ENCODE measurements at places on chromosomes 3 and 15. TPM values are rescaled to one million over a fixed set of nuclear protein-coding genes. Genes with fewer than 3 reads are reported as not detected.

GRCh38 chr15:79243723-79244122 is 38.8 kb upstream of the ANKRD34C start:
- no peak for DNase-seq

- no peak for DNase-seq
Observed at GRCh38 chr3:183548262-183548769, 7.2 kb downstream of the KLHL6 start.

GRCh38 chr3:21795921-21796320 is 44.9 kb upstream of the ZNF385D start:
- DNase-seq: no peak

DNA sequence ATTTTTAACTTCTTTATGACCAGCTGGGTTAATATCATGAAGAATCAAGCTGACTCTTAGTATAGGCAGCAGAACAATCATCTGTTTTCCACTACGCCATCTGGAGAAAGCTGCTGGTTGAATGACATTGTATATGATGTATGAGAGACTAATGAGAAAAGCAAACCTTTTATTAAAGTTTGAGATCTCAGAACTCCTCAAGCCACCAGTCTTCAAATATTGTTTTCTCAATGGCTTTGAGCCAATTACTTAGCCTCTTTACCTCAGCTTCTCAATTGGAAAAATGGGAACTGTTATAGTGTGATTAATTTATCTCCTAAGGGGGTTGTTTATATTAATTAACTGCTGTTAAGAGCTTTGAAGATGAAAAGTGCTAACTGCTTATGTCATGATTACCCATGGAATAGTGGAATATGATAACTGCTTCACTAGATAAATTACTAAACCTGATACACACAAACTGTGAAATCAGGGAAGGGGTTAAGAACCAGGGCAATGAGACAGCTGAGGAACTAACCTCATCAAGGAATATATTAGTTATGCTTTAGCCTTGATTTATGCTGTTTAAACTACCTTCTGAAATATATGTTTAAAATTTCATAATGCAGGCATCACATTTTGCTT is 330.1 kb downstream of the SOX2 start:
- DNase-seq: no peak

- no peak for DNase-seq
Observed at GRCh38 chr3:156834962-156835535, 8.9 kb downstream of the LEKR1 start.

DNA sequence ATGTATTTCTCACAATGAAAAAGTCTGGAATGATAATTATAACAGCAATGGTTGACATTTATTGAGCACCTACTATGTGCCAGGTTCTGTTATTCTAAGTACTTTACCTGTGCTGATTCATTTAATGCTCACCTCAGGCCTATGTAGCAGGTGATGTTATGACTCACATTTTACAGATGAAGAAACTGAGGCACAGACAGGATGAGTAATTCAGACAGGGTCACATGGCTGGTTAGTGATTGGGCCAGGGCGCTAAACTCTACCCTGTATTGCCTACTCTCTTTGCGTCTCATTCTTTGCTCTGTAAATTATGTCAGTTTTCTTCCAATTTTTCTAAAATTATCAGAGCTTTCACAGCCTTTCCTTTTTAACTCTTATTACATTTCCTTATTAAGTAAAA is 98.3 kb downstream of the PIK3R4 start:
- DNase-seq: no peak

DNA sequence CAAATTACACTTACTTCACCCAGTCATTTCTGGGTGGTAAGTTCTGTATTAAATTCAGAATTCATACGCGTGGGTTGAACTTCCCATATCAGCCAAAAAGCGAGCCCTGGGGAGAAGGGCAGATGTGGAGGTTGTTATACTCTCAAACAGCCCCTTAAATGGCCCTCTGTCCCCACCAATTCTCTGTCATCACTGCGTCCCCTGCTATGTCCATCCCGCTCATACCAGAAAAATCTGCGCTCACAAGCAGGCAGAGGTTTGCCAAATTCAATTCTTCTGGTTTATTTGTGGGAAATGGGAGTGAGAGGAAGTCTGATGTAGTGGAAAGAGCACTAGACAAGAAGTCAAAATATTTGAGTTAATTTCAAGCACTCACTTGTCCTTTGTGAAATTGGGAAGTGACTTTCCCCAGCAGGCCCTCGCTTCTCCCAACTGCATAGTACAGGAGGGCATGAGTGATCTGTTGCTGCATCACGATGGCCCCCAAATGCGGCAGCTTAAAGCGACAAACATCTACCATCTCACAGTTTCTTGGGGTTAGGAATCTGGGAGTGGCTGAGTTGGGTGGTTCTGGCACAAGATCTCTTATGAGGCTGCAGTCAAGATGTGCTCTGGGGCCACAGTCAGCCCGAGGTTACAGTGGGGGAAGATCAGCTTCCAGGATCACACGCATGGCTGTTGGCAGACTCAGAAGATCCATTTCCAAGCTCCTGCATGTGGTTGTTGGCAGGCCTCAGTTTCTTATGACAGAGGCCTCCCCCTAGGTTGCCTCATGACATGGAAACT is 67.7 kb downstream of the CPN2 start:
- no peak for DNase-seq

- DNase-seq: no peak
Observed at GRCh38 chr3:130392266-130392665, 46.8 kb downstream of the COL6A5 start.

GRCh38 chr3:157226173-157226847 is 66.4 kb upstream of the CCNL1 start:
- DNase-seq: no peak

DNA sequence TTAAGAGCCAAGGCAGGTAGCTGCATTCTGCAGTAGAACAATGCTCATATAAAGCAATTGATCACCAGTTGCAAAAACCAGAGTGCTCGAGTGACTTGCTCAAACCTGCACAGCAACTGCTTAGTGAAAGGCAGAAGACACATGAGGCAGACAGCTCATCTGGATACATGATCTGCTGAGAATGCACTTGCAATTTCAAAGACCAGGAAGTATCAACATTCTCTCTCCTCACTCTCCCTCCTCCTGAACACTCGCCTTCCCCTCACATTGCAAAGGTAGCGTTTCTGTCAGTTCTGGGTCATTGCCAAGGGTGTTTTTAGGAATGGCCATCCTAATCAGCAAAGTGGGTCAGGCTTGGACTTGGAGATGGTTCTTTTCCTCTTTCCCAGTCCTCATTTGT is 61.0 kb downstream of the BFSP2 start:
- no peak for DNase-seq

- no peak for DNase-seq
Observed at GRCh38 chr3:182862159-182862860, 69.0 kb downstream of the ATP11B start.

Gene SGO1
- 0.43 TPM for total RNA-seq

Gene ZNF80
- total RNA-seq: not detected

Gene NOX5
- total RNA-seq: not detected

Gene MORC1
- total RNA-seq: not detected

Gene SRGAP3
- total RNA-seq: 6.1 TPM
